ENCODE measurements at places on chromosomes 7 and 10. TPM values are rescaled to one million over a fixed set of nuclear protein-coding genes. Genes with fewer than 3 reads are reported as not detected.

Gene OTUD1
- 25.7 TPM for total RNA-seq

- DNase-seq = no peak
Observed at GRCh38 chr7:122724366-122724765, 21.6 kb upstream of the RNF148 start.

- no peak for DNase-seq
Observed at GRCh38 chr10:17181751-17182150, 19.7 kb downstream of the TRDMT1 start.

Gene SPDYE8
- total RNA-seq = not detected

- no peak for DNase-seq
Observed at GRCh38 chr7:19747740-19748339, 25.6 kb downstream of the TMEM196 start.

- DNase-seq = no peak
Observed at GRCh38 chr7:87217983-87218653, 1.4 kb downstream of the TMEM243 start.

Gene SEC61G
- 52.8 TPM for total RNA-seq

DNA sequence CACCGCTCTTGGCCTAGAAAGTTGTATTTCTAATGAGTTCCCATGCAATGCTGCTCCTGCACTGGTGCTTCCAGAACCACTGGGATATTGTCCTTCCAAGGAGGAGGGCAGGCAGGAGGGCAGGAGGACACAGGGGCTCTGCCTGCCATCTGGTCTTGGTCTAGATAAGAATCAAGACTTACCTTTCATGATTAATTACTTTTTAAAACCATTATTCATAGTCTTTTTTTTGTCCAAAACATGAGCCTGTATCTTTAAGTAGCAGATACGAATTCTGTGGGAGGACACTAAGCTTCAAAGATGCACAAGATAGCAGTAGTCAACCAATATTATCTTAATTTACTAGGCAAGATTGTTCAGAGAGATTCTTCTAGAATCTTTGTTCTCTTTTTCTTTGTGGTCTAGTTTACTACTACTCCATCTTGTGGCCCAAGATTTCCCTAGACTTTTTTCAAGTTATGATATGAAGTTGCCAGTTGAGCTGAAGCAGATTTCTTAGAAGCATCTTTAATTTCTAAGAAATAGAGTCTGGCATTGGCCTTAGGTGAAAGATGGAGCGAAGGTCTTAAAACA, 57.6 kb downstream of the RBM33 start:
- DNase-seq = no peak
